Stimulated activated CD8-positive, alpha-beta memory T cell treated with anti-CD3 and anti-CD28 coated beads, Interleukin-15, amount 100 ng/mL, for 48 hours (primary cell): ENCODE measurements at places on chromosomes 6 and 20.

GRCh38 chr6:108114841-108115597, 40.5 kb upstream of the OSTM1 start:
- DNase-seq = no peak

DNA sequence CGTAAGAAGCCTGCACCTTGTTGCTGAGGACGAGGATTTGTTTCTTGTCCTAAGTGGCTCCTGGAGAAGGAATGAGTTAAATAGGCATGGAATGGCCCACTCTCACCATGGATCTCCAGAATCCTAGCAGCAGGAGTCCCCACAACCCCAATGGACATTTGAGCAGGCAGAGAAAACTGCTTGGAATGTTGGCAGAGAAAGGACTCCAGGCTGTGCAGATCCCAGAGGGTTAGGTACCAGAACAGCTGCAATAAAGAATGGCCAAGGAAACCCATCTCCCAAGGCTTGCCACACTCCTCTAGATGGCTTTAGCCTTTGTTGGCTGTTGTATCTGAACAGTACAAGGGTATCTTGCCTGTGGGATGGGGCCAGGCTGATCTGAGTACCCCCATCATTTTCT, 1415.7 kb upstream of the ADGRB3 start:
- no peak for DNase-seq

DNA sequence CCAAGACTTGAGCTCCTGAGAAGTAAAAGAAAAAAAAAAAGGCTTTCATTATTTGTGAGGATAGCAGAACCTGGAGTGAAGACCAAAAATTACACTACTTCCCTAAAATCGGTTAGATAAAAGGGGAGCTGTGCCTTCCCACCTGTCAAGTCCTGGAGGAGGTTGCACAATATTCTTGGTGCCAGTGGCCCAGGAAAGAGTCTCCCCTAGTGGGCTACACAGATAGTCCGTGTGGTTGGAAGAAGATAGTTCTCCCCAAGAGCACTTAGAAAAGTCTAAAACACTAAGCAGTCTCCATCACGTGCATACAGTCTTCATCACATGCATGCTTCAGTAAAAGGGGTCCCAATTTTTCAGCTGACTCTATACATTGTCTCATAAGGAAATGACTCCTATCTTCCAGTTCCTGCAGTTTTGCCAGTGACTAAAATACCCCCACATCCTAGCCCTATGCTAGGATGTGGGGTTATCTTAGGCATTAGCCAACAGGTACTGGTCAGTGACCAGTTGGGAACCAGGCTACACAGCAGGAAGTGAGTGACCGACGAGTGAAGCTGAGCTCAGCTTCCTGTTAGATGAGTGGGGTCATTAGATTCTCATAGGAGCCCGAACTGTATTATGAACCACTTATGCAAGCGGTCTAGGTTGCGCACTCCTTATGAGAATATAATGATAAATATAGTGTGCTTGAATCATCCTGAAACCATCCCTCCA, 199.5 kb upstream of the FAM83B start:
- DNase-seq = no peak

DNA sequence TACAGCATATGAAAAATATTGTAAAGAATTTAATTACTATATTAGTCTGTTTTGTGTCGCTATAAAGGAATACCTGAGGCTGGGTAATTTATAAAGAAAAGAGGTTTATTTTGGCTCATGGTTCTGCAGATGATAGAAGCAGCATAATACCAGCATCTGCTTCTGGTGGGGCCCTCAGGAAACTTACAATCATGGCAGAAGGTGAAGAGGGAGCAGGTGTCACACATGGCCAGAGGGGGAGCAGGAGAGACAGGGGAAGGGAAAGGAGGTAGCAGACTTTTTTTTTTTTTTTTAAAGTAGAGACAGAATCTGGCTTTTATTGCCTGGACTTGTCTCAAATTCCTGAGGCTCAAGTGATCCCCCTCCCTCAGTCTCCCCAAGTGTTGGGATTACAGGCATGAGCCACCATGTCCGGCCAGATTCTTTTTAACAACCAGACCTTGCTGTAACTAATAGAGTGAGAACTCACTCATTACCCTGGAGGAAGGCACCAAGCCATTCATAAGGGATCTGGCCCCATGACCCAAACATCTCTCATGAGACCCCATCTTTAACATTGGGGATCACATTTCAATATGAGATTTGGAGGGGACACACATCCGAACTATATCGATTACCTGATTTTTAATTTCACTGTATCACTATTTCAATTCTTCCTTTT, 64.6 kb downstream of the MAN1A1 start:
- peak; percentile 2 for DNase-seq

GRCh38 chr6:27754408-27754782, 157.8 kb downstream of the OR2B2 start:
- DNase-seq = no peak

DNA sequence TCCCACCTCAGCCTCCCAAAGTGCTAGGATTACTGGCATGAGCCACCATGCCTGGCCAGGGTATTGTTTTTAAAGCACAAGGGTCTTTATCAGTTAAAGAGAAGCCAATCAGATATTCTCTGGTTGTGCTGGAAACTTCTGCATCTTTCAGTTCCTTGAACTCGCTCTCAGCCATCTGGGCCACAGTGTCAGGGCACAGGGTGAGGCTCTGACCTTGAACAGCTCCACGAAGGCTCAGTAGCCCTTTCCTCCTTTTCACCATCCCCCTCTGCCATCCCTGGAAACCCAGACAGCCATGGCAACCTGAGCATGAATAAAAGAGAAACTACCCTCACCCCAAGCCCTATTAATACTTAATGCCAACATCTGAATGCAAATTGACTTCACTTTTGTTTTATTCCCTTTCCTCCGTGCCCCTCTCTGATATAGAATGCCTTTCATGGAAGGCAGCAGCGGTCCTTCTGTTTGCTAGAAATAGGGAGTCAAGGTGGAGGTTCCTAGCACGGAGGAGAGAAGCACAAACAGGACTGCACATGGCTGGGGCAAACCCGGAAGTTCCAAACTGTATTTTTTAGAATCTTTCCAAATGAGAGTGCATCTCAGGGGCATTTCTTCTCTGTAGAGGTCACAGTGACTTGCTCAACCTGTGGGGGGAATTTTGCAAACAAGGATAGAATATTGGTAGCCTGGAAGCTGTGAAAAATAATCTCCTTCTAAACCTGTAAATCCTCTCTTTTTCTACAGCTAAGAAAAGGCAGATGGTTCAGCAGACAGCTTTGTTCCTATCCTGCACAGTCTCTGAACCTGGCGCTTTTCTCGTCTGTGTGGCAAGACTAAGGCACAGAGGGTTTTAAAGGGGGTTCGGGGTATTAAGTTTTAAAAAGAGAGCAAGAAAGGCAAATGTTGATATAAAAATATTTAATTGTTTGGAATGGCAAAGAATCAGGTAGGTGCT, 176.4 kb upstream of the RREB1 start:
- DNase-seq = no peak

- DNase-seq = no peak
Measured at GRCh38 chr6:41502917-41503671, 43.1 kb upstream of the FOXP4 start.

DNA sequence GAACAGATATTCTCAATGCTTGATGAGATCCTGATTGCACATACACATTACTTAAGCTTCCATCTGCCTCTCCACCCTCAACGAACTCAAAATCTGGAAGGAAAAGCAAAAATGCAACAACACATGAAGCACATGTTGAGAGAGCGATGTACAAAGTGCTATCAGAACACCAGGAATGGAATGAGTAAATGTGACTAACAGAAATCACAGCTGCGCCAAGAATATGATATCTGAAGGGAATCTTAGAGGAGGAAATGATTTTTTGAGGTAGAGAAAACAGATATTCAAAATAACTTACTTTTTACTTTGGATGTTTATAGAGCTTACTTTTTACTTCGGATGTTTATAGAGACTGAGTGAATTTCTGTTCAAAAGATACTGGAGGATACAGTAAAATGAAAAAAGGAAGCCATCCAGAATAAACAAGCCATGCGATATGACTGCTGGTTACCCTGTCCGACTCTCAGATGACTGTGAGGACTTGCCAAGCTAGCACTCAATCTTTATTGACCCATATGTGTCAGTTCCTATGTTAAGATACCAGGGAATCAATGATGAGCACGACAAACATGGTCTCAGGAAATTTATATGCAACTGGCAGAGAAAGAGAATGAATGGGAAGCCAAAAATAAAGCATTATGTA, 102.0 kb downstream of the SMLR1 start:
- DNase-seq = no peak

DNA sequence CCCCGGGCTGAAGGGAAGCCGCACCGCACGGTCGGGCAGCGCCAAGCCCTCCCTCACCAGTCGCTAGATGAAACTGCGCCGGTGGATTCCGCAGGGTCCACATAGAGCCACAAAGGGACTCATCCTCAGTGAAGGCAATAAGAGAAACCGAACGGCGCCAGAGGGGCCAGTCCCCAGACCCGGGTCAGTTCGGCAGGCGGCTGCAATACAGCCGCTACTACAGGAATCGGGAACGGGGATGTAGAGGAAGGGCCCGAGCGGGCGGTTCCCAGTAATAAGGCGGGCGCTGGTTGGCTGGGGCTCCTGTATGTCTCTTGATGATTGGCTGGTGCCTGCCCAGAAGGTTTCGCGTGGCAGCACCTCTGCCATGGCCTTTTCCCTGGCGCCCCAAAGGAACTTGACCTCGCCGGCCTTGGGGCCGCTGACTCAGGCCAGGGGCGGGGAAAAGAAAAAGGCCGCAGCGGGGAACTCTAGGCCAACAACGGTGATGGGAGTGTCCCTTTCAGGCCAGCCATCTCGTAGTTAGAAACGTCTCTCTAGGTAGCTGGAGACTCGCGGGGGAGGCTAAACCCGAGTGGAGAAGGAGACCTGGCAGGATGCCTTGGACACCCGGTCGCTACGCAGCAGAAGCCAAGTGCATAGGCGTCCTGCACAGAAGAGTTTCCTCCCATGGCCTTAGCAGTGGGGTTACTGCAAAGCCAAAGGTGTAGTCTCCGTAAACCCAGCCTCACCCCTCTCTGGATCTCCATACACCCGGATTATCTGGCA, at the start of gene IBTK:
IBTK (minus strand) TSS at position 240 of the 768 bp plus-strand sequence. CDS start 7,258 bp downstream, outside the sequence.
- DNase-seq = peak; percentile 84

- DNase-seq = no peak
Measured at GRCh38 chr6:163626073-163626867, 211.8 kb downstream of the QKI start.

DNA sequence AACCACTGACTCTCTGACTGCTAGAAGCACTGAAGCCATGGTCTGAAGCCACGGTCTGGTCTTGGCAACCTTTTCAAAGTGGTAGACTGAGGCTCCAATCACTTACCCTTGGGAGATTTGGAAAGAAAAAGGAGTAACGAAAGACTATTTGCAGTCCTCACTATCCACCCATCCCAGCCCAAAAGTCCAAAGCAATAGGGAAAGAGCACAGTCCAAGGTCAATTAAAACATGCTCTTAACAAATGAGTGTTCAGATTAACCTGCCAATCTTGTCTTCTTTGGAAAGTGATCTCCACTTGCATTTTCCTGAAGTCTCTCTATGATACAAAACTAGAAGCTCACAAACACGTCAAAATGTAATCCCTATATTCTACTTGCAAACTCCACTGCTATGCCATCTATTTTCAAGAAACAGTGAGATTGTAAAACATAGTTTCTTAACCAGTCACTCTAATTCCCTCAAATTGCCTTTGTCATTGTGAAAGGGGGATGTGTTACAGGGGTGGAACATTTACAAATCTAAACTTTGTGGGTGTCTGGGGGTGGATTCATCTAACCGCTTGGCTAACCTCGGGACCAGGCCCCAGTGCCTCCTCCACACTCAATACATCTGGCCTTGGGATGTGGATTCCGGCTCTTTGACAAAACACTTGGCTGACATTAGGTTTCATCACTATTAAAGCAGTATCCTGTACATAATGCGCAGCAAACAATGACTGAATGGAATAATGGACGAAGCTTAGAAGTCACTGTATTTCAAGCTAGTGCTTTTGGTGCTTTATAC, 56.4 kb downstream of the B4GALT5 start:
- no peak for DNase-seq

- DNase-seq = no peak
Measured at GRCh38 chr6:111256646-111257045, 169.3 kb downstream of the SLC16A10 start.

DNA sequence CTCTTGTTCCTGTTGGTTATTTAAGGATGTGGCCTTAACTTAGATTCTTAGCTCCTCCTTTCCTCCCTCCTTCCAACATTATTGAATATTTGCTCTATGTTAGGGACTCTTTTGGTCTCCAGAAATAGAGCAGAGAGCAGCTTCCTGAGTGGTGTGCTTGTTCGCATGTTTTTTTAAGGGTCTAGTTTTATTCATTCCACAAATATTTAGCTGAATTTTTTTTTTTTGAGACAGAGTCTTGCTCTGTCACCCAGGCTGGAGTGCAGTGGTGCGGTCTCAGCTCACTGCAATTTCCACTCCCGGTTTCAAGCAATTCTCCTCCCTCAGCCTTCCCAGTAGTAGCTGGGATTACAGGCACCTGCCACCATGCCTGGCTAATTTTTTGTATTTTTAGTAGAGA, 169.2 kb downstream of the ZFAND3 start:
- no peak for DNase-seq

DNA sequence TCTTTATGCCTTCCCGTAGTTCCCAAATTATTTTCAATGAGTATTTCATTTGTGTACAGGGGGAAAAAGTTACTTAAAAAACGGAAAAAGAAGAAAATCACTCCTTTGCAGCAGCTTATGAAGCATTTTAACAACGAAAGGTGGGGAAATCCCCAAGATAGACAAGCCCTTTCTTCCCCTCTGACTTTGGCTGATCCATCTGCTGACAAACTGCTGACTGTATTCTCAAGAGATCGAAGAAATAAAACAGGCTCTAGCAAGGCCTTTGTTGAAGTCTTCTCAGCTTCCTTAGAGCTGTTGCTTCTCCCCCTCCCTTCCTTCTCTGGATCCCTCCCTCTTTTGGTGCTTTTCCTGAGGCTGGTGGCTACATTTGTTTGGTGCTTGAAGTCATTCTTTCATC, 325.2 kb downstream of the NRN1 start:
- no peak for DNase-seq

DNA sequence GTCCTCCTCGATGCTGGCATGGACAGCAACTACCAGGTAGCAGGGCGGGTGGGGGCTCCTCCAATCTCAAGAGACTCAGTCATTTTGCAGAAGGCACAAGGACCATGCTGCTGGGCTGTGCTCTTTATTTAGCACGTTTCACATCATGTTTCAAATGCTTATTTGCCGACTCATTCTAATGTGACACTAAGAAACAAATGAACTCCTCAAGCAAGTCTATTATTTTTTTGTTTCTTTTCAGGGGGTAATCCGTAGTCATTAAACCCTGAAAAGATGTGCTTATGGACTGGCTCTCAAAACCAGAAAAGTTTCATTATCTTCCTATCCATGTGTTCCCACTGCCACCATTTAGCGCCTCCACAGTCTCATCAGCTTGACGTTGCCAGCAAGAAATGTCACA, 92.9 kb downstream of the ANKS1A start:
- no peak for DNase-seq

GRCh38 chr6:54860739-54861138, 14.2 kb downstream of the FAM83B start:
- DNase-seq = no peak

GRCh38 chr6:89724981-89725380, 86.4 kb upstream of the LYRM2 start:
- no peak for DNase-seq

GRCh38 chr6:109454496-109455436, 806 bp downstream of the MICAL1 start:
- peak; percentile 54 for DNase-seq

- no peak for DNase-seq
Measured at GRCh38 chr20:11445891-11446290, 471.8 kb upstream of the BTBD3 start.
